ENCODE measurements at places on chromosomes 12 and 14. TPM values are rescaled to one million over a fixed set of nuclear protein-coding genes. Genes with fewer than 3 reads are reported as not detected.

DNA sequence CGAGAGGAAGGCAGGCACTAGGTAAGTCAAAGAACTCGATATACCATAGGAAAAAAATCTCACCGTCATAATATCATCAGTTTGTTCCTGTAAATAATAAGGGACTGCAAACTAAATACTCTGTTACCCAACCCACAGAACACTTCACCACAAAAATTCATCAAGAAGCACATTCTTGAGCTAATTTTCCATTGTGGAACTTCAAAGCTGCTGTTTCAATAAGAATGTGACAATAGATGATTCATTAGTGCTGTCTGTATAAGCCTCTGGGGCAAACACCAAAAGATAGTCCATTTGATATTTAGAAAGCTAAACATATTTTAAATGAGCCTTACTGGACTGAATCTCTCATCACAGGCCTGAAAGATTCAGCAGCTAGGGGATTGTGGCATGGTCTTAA lies 219.4 kb downstream of the KSR2 start:
- no peaks in the 10 kb centered on the region for H3K36me3 ChIP-seq
- no peak overlapping the region for H3K27ac ChIP-seq
- no peaks in the 10 kb centered on the region for H3K27me3 ChIP-seq
- no peak for DNase-seq
- H3K4me3 ChIP-seq = no peak overlapping the region

- DNase-seq = no peak
- H3K27me3 ChIP-seq = no peaks in the 10 kb centered on the region
- no peak overlapping the region for H3K4me3 ChIP-seq
- H3K4me1 ChIP-seq = no peaks in the 10 kb centered on the region
- no peak overlapping the region for H3K27ac ChIP-seq
These were observed 592.0 kb downstream of the KCNH5 start for GRCh38 chr14:62453226-62453625.

CLEC2D gene
- total RNA-seq = 1.6 TPM

SRRM4 gene
- total RNA-seq = not detected

GRCh38 chr12:19031032-19031431 lies 98.5 kb upstream of the PLEKHA5 start:
- DNase-seq = peak; percentile 5
- H3K4me1 ChIP-seq = no peaks in the 10 kb centered on the region
- H3K27ac ChIP-seq = no peak overlapping the region
- H3K4me3 ChIP-seq = no peak overlapping the region

DNA sequence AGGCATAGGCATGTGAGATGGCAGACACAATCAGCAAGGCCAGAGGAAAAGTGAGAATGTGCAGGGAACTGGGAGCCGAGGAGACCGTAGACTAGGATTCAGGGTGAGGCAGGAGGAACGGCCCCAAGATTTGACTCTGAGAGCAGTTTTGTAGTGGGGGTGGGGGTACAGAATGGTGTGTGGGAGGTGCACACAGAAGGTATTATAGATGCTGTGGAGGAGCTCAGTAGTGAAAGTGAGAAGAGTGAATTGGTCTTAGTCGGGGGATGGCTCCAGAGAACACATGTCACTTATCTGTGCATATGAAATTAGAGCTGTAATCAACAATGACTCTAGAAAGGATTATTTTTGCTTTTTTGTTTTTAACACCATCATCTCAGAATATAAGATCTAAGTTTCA lies 11.9 kb downstream of the ZNF664 start:
- no peak for DNase-seq
- H3K27ac ChIP-seq = no peak overlapping the region
- H3K36me3 ChIP-seq = peaks cover 21% of the 10 kb centered on the region
- H3K4me1 ChIP-seq = peaks cover 13% of the 10 kb centered on the region
- H3K4me3 ChIP-seq = no peak overlapping the region

GRCh38 chr12:62720661-62721330 lies 214.2 kb downstream of the PPM1H start:
- peak; percentile 9 for DNase-seq
- H3K4me1 ChIP-seq = peaks cover 14% of the 10 kb centered on the region

GRCh38 chr12:27988594-27989233 lies 16.2 kb upstream of the PTHLH start:
- H3K4me3 ChIP-seq = no peak overlapping the region
- H3K27ac ChIP-seq = no peak overlapping the region
- no peaks in the 10 kb centered on the region for H3K36me3 ChIP-seq
- no peak for DNase-seq

TAS2R50 gene
- 1.6 TPM for total RNA-seq

DNA sequence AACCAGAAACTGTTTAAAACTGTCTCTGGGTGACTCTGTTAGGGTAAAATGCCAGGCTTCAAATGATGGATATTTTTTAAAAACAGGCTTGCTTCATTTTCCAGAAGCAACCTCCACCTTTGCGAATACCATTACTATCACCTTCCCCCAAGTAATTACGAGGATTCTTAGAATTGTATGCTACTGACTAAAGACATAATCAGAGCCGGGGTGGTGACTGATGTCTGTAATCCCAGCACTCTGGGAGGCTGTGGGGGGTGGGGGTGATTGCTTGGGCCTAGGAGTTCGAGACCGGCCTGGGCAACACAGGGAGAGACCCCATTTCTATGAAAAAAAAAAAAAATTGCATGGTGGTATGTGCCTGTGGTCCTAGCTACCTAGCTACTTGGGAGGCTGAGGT lies 38.3 kb downstream of the FGD6 start:
- no peaks in the 10 kb centered on the region for H3K36me3 ChIP-seq
- H3K27me3 ChIP-seq = no peaks in the 10 kb centered on the region
- H3K27ac ChIP-seq = no peak overlapping the region
- DNase-seq = no peak

NGB gene
- total RNA-seq = not detected

GRCh38 chr12:105359856-105360255 lies 29.4 kb downstream of the C12orf75 start:
- H3K36me3 ChIP-seq = no peaks in the 10 kb centered on the region
- no peak overlapping the region for H3K27ac ChIP-seq
- H3K4me1 ChIP-seq = no peaks in the 10 kb centered on the region
- no peak for DNase-seq
- H3K4me3 ChIP-seq = no peak overlapping the region

GRCh38 chr14:74922752-74923401 lies at the start of gene RPS6KL1:
Gene RPS6KL1 (minus strand): TSS chr14:74923260. CDS start chr14:74921541, 1,719 bp downstream.
- no peaks in the 10 kb centered on the region for H3K4me1 ChIP-seq
- H3K4me3 ChIP-seq = peak within 1 kb of the TSS; percentile 43
- H3K27ac ChIP-seq = no peak within 1 kb of the TSS
- DNase-seq = peak; percentile 82
- no peaks in the 10 kb centered on the region for H3K27me3 ChIP-seq
- no peaks in the 10 kb centered on the region for H3K36me3 ChIP-seq

- no peak overlapping the region for H3K27ac ChIP-seq
- H3K4me3 ChIP-seq = no peak overlapping the region
- DNase-seq = no peak
- H3K27me3 ChIP-seq = no peaks in the 10 kb centered on the region
- no peaks in the 10 kb centered on the region for H3K4me1 ChIP-seq
These were observed 99.9 kb upstream of the RFLNA start for GRCh38 chr12:124194893-124195566.

GRCh38 chr12:31647086-31647491 lies 12.4 kb upstream of the ETFBKMT start:
- no peaks in the 10 kb centered on the region for H3K36me3 ChIP-seq
- H3K4me1 ChIP-seq = no peaks in the 10 kb centered on the region
- no peak overlapping the region for H3K27ac ChIP-seq
- no peak overlapping the region for H3K4me3 ChIP-seq
- DNase-seq = no peak
- no peaks in the 10 kb centered on the region for H3K27me3 ChIP-seq

GRCh38 chr12:3291939-3292338 lies 199.1 kb upstream of the PRMT8 start:
- H3K27ac ChIP-seq = no peak overlapping the region
- no peak overlapping the region for H3K4me3 ChIP-seq
- no peak for DNase-seq
- no peaks in the 10 kb centered on the region for H3K36me3 ChIP-seq

- H3K36me3 ChIP-seq = no peaks in the 10 kb centered on the region
- H3K27ac ChIP-seq = no peak overlapping the region
- no peak overlapping the region for H3K4me3 ChIP-seq
- H3K4me1 ChIP-seq = no peaks in the 10 kb centered on the region
- no peak for DNase-seq
These were observed 42.7 kb downstream of the RIN3 start for GRCh38 chr14:92556255-92556741.

GRCh38 chr12:52070185-52070925 lies 577 bp downstream of the ATG101 start:
- peak overlapping the region; percentile 98 for H3K4me3 ChIP-seq
- H3K27ac ChIP-seq = peak overlapping the region; percentile 100
- no peaks in the 10 kb centered on the region for H3K27me3 ChIP-seq
- H3K36me3 ChIP-seq = peaks cover 21% of the 10 kb centered on the region
- peaks cover 9% of the 10 kb centered on the region for H3K4me1 ChIP-seq

DNA sequence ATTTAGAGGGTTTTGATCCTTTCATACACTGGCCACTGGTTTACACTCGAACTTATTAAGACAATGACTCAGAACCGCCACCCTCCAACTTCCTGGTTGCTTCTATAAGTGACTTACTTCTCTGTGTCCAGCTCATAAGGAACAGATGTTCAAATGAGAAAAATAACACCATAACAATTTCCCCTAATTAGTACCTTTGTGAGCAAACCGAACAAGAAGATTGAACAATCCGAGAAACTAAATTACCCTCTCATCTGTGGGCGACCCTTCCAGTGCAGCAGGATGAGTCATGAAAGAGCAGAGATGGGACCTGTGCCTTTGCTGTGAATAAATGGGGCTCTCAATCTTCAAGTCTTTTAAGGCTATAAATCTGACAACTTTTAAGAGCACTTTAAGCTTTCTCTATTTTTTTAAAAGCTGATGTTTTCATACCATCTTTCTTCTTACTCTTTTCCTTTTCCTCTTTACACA lies 146.8 kb upstream of the RASSF8 start:
- no peak overlapping the region for H3K27ac ChIP-seq
- H3K4me3 ChIP-seq = no peak overlapping the region
- peaks cover 8% of the 10 kb centered on the region for H3K4me1 ChIP-seq
- peak; percentile 79 for DNase-seq
- no peaks in the 10 kb centered on the region for H3K36me3 ChIP-seq

ABCD2 gene
- not detected for total RNA-seq

KCNMB4 gene
- total RNA-seq = 1.9 TPM

GRCh38 chr14:96102081-96102856 lies 63.1 kb downstream of the C14orf132 start:
- no peaks in the 10 kb centered on the region for H3K27me3 ChIP-seq
- no peak for DNase-seq
- H3K27ac ChIP-seq = no peak overlapping the region
- H3K4me1 ChIP-seq = no peaks in the 10 kb centered on the region
- no peak overlapping the region for H3K4me3 ChIP-seq
- H3K36me3 ChIP-seq = no peaks in the 10 kb centered on the region

DNA sequence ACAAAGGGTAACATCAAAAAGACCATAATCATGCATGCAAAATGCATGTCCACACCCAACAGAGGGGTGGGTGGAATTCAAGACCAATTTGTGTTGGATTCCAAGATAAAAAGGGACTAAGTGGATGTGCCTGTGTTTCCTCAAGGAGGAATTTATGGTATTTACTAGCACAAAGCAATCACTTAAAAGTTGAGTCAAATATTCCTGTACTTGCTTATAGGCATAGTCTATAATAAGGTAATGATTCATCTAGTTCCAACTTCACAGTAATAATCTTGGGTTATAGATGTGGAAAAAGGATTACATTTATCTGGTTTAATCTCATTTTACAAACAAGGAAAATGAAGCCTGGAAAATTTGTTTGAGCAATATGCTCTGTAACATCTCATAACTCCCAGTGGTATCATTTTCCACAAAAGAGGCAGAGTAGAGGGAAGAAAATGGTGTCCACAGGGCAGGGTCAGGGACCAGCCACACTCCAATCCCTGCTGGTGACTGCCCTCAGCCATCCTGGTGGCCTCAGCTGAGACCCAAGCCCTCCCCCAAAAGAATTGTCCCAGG lies 80.8 kb upstream of the REP15 start:
- no peak overlapping the region for H3K4me3 ChIP-seq
- no peaks in the 10 kb centered on the region for H3K27me3 ChIP-seq
- H3K4me1 ChIP-seq = peaks cover 68% of the 10 kb centered on the region
- H3K27ac ChIP-seq = no peak overlapping the region

DNA sequence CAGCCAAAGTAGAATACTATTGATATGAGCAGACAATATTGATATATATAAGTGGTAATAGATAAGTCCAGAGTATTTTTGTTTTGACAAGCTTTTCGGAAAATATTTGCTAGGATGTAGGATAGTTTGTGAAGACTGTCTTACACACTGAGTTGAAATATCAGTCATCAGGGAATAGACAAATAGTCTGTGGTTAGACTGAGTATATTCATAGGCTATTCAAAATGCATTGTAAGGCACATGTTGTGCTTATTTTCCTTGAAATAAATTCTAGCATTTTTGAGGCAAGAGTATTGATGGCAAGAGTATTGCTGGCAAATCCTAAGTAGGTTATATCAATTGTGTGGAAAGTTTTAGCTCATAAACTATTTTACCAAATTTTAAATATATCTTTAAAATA lies 201.1 kb downstream of the LRIG3 start:
- no peak overlapping the region for H3K27ac ChIP-seq
- H3K27me3 ChIP-seq = no peaks in the 10 kb centered on the region
- no peak for DNase-seq
- no peak overlapping the region for H3K4me3 ChIP-seq
- H3K4me1 ChIP-seq = no peaks in the 10 kb centered on the region

DNA sequence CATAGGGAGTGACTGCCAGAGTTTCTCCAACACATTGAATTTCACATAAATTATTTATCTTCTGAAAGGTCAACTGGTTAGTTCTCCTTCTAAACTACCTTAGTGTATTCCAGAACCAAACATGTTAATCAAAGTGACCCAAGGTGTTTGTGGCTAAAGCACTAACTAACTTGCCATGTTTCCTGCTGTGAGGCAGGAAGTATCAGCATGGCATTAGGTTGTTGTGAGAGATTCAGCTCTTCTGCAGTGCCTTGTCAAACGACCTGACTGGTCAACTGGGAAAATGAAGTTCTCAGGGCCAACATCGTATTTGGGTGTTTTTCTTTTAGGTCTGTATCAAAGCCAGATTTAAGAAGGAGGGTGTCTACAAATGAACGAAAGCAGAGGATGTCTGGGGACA lies 448.1 kb downstream of the APAF1 start:
- no peaks in the 10 kb centered on the region for H3K36me3 ChIP-seq
- no peaks in the 10 kb centered on the region for H3K4me1 ChIP-seq
- H3K27ac ChIP-seq = no peak overlapping the region
- no peak for DNase-seq
- H3K27me3 ChIP-seq = peaks cover 15% of the 10 kb centered on the region

- H3K27ac ChIP-seq = no peak overlapping the region
- DNase-seq = no peak
- no peaks in the 10 kb centered on the region for H3K4me1 ChIP-seq
- H3K4me3 ChIP-seq = no peak overlapping the region
- H3K36me3 ChIP-seq = no peaks in the 10 kb centered on the region
These were observed 383.7 kb downstream of the EMP1 start for GRCh38 chr12:13580206-13580605.

DNA sequence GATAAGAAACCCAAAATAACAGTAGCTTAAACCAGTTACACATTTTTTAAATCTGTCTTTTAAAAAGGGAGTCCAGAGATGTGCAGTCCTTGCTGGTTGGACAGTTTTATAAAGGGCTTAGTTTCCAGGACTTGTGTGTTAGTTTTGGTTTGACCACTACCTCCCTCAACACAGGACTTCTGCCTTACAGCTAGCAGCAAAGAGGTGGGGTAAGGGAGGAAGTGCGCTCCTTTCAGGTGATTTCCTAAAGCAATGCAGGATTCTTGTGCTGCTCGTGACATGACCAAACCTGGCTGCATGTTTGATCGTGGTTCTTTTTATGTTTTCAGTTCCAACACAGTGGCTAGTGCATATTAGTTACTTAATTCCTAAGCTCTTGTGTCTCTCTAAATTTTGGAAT lies 266.2 kb downstream of the TMTC2 start:
- no peaks in the 10 kb centered on the region for H3K27me3 ChIP-seq
- no peak for DNase-seq
- no peak overlapping the region for H3K27ac ChIP-seq
- H3K4me3 ChIP-seq = no peak overlapping the region
- H3K36me3 ChIP-seq = no peaks in the 10 kb centered on the region

All from A673 (cell line).